SJSA1 (cell line): ENCODE measurements at places on chromosomes 16 and 17.

- peak; percentile 99 for DNase-seq
These were observed 3.6 kb upstream of the HROB start for GRCh38 chr17:44137891-44138709.

DNA sequence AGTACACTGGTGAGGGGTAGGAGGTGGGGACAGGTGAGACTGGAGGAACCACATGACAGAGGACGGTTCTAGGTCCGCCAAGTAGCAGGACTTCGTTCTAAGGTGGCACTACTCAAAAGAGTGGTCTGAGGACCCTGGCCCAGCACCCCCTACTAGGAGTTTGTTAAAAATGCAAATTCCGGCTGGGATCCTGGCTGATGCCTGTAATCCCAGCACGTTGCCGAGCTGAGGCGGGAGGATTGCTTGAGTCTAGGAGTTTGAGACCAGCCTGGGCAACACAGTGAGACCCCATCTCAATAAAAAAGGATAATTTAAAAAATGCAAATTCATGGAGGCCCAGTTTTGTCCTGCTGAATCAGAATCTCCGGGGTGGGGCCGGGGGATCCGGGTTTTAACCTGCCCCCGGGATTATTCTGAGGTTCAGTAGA lies 59.1 kb downstream of the WSB1 start:
- DNase-seq, result no peak

GRCh38 chr17:4735876-4736651 lies 3.6 kb upstream of the ZMYND15 start:
- no peak for DNase-seq

DNA sequence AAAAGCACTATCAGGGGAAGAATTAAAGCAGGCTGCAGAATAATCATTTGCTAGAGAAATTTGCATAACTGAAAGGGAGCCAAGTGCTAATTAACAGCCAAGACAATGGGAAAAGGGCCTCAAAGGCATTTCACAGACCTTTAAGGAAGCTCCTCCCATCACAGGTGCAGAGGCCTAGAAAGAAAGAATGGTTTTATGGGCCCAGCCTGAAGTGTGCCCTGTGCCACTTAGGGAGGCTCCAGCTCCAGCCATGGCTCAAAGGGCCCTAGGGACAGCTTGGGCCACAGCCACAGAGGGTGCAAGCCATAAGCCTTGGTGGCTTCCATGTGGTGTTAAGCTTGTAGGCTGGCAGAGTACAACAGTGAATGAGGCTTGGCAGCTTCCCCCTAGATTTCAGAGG lies 50.1 kb downstream of the RNF112 start:
- DNase-seq, result no peak

DNA sequence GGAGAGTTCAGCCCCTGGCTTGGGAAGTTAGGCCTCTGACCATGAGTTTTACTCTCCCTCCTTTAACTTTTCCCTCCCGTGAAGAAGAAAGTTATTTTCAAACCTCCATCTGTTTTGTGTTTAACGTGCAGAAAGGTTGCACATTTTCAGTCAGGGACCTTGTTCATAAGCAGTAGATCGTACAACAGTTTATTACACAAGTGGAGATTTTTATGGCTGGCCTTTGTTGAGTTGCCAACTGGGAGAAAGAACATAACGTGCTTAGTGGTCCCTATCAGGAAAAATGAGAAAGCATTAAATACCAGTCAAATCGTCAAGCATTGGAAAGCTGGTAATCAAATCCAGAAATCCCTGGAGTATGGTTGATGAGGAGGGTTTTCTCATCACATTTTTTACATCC lies 117.9 kb upstream of the MYOCD start:
- no peak for DNase-seq

DNA sequence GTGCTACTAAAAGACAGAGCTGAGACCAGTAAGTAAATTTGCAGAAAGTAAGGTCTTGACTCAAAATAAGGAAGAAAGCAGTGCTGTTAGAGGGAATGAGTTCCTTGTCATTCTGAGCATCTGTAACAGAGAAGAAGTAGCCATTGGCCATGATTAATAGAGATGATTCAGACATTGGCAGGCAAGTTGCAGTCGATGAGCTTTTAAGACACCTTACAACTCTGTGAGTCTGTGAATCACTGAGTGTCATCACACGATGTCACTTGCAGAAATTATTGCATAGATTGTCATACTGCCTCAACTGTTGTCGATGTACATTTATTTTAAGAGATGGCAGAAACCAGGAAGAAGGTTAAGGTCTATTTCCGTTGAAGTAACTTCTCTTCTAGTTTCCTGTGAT lies 201.1 kb upstream of the CDH13 start:
- no peak for DNase-seq

- DNase-seq, result no peak
These were observed 150.1 kb upstream of the CDH11 start for GRCh38 chr16:65271996-65272395.

DNA sequence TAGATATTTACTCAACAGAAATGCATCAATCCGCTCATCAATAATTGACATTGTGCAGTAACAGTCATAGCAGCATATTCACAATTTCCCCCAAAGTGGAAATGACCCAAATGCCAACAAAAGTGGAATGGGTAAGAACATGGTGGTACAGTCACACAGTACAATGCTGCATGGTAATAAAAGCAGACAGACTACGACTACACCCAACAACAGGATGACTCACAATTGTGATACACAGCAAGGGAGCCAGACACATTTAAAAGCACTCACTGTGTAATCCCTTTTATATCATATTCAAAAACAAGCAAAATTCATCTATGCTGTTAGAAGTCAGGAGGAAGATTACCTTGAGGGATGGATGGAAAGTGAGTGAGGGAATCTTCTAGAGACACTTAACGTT lies 76.5 kb upstream of the NUDT7 start:
- no peak for DNase-seq

DNA sequence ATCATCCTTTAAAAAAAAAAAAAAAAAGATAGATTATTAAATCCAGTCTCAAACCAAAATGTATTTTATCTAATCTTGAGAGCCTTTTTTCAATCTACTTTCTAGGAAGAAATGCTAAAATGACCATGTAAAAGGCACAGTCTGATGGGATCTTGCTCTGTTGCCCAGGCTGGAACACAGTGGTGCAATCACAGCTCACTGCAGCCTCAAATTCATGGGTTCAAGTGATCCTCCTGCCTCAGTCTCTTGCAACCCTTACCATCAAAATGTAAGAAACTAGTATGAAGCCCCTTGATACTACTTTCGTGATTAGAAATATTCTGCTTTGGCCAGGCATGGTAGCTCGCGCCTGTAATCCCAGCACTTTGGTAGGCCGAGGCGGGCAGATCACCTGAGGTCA lies 70.8 kb downstream of the HELZ start:
- DNase-seq, result no peak

- DNase-seq, result no peak
These were observed 13.5 kb downstream of the NSRP1 start for GRCh38 chr17:30130121-30130520.

- no peak for DNase-seq
These were observed 1.1 kb downstream of the GLIS2 start for GRCh38 chr16:4316864-4317531.

DNA sequence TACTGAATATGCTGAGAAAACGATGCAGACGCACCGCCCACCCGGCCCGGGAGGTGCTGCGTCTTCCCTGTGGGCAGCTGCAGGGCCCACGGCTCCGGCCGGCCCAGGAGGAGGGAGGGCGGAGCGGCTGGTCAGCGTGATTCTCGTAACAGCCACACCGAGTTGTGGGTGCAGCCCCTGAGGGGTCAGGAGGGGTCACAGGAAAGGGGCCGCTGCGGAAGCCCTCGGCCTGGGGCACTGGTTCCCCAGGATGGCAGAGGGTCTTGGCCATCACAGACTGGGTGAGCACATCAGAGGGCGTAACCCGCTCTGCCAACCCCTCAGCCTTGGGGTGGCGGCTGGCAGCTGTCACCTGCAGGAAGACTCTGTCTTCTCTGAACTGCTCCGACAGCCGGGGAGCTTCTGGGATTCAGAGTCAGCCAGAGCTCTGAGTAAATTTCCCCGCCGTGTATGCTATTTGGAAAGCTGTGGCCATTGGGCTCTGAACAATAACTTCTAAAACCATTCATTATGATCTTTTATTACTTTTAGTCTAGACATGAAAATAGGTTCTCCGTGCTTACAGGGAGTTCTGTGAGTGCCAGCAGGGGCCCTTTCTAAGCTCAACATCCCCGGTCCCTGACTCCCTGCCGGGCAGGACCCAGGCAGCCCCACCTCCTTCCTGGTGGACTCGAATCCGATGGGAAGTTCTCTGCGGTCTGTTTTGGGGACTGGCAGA lies 87.4 kb upstream of the CHMP6 start:
- DNase-seq, result no peak

DNA sequence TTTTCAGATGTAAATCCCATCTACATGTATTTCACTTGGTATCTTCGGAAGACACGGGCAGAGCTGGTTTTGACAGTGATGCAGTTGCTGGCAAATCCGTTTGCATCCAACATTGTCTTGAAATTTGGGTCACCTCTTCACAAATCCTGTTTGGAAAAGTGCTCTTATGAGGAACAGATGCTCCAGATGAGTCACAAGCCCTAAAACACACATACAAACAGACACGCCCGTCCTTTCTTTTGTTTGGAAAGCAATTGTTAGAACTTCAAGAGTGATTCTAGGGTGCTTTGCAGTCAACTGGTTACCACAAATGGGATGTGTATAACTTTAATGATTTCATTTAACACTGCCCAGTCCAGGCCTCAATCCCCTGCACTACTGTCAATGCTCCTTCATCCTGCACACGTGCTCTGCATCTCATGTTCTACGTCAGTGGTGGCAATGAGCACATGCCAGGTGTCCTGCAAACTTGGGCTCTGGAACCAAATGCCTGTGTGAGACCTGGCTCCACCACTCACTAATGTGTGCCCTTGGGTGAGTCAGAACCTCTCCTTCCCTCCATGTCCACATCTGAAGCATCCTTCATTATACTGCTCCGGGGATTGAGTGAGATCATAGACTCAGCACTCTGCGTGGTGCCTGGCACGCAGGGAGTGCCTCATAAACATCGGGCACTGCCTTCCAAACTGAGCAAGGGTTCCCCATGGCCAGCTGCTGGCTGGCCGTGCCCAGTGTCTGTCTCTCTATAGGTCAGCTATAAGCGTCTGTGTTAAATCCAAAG lies 19.3 kb upstream of the FOXF1 start:
- peak; percentile 87 for DNase-seq

GRCh38 chr17:78252701-78253635 lies 21.5 kb downstream of the TMEM235 start:
- no peak for DNase-seq

- DNase-seq, result no peak
These were observed at the start of gene TVP23A for GRCh38 chr16:10817963-10818941. TVP23A (minus strand) TSS chr16:10818794; CDS start chr16:10818493, 301 bp downstream.

- DNase-seq, result peak; percentile 69
These were observed 2.6 kb upstream of the PITPNC1 start for GRCh38 chr17:67374329-67375053.

DNA sequence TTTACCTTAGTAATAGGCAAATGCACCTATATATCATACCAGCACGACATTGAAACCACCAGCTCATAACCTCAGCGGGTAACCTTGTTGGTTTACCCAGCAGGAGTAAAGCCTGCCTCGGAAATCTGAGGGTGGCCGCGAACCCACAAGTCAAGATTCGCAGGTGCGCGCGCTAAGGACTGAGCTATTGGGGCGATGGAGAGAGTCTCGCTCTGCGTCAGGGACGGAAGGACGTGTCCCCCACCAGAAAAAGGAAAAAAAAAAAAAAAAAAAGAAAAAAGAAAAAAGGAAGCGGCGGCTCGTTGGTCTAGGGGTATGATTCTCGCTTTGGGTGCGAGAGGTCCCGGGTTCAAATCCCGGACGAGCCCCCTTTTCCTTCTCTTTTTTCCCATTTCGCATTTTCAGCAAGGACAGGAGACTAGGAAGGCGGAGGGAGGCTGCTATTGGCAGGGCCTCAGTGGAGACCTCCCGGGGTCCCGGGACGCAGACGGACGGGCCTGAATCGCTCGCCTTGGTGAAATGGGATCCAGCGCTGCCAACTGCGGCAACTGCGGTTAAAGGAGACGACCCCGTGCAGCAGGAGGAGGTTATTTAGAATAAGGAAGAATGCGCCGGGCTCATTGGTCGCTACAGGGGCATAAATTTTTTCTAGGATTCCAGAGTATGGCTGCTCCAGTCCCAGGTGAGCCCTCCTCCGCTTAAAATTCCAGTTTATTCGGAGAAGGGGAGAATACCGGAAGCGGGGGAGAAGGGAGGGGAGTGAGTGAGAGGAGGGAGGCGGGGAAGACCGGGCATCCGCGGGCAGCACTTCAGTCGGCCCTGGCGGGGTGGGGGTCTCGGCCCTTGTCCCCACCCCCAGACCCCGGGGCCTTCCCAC lies at the start of gene OR1F1:
Gene OR1F1 (plus strand): TSS at position 407 of the 877 bp plus-strand sequence.
- DNase-seq, result peak; percentile 68

DNA sequence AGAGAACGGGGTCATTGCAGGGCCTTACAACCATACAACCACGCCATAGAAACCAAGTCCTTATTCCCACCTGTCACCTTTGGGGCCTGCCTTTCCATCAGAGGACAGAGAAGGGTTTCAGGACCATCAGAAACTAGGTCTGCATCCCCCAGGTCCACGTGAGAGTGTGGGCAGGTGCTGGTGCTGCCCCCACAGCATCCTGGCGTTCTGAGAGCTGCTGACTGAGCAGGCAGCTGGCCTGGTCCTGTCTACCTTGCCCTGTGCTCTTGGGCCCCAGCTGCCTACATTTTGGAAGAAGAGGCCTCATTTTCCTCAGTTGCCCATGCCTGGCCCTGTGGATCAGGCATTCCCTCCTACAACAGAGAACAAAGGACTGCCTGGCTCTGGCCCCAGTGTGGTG lies 21.6 kb downstream of the ZNF276 start:
- no peak for DNase-seq

- no peak for DNase-seq
These were observed 14.2 kb downstream of the POLR3K start for GRCh38 chr16:38941-39892.

GRCh38 chr16:71780521-71781089 lies 28.0 kb downstream of the AP1G1 start:
- no peak for DNase-seq

DNA sequence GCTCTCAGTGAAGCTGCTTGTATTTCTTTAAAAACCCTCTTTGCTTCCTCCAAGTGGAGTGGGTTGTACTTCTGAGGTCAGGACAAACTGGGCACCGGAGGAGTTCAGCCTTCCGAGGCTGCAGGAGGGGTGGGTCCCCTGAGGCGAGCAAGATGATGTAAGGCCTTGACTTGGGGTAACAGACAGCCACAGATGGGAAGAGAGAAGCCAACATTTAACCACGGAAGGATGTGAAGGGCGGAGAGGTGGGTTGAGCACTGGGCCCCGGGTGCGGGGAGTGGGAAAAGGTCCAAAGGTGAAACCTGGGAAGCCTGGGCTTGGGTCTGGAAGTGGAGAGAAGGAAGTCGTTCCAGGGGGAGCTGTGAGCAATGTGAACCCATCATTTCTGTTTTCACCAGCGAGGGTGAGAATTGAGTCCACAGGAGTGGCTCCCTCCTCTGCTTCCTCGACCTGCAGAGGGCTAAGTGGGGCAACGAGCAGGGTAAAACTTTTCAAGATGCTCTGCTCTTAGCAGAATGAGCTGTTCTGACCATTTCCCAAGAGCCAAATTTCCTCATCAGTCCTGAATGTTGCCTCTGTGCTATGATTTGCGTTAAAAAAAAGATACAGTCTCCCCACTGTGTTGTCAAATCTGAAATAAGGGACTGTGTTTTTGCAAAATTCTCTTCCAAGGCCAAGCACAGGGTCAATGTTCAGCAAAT lies 137.7 kb upstream of the CRHR1 start:
- no peak for DNase-seq

GRCh38 chr17:10126276-10126615 lies 72.2 kb downstream of the GAS7 start:
- DNase-seq, result no peak
